ENCODE measurements at places on chromosomes 16 and 17.

DNA sequence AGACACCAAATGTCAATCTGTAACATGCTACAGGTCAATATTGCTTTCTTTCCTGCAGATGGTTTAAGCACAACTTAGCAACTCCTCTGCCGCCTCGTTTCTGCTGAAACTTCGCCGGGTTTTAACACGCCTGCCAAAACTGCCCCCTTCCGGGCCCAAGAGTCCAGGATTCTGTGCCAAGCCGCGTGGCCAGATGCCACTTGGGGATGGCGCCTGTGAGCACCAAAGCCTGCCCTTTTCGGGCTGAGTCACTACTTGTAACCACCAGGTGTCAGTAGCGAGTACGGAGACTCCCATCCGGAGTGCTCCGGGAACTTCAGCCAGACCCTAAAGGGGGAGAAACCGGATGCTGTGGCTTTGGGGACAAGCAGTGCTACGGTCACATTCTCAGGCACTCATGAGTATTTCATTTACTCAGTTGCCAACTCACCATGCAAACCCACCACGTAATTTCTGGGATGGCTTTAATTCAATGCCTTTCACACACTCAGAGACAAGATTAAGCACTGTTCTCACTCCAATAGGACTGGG, 7.8 kb downstream of the PMP22 start:
- peak; percentile 57 for DNase-seq

DNA sequence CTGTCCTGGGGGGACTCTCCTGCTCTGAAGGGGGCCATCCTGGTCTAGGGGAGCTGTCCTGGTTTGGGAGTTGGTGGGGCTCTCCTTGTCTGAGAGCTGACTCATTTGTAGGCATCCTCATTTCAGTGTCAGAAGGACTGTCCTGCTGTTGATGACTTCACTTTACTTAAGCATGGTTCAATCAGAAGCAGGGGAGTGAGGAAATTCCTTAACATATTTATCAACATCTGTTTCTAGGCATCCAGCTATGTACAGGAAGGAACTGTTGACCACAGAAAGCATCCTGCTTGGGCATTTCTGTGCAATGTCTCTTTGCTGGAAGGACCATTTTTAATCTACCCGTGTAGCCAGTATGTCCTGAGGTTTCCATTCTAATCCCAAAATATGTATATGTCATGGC, 502.7 kb upstream of the HSBP1 start:
- no peak for DNase-seq

GRCh38 chr17:65489413-65490155, 71.9 kb downstream of the AXIN2 start:
- no peak for DNase-seq

DNA sequence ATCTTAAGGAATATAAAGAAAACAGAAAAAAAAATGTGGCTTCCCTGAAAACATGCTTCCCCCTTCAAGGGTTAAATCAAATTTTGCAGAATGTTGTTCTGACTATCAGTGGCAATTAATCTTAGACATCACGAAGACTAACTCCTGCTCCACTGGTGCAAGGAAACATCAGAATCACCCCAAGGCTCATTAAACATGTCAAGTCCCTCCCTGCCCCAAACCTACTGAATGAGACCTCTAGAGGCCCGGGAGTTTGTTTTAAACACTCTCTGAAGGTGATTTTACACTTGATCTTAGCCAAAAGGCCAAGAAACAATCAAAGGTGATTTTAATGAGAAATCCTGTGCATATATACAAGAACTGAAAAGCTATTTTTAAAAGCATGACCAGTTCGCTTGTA, 18.3 kb downstream of the PSME3IP1 start:
- no peak for DNase-seq

DNA sequence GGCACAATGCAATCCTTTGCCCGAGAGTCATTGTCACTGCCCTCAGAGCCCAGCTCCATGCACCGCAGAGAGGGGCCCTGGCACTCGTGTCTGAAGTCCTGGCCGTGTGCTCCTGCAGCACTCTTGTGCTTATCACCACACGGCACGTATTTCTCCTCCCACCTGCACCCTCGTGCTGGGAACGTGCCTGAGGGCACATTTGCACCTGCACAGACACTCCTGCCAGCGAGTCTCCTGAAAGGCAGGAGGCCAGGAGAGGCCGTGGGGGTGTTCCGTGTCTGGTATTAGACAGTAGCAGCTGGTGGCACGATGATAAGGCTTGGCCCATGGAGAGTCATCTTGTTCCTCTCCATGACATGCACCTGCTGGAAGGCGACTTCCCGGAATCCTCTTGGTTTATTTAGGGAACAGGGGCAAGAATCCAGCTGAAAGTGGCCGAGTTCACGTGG, 3.4 kb upstream of the ACSF3 start:
- no peak for DNase-seq

- DNase-seq, result no peak
Measured at GRCh38 chr17:73647772-73648542, 3.7 kb upstream of the SDK2 start.

- no peak for DNase-seq
Measured at GRCh38 chr16:49550140-49550539, 176.5 kb downstream of the C16orf78 start.

DNA sequence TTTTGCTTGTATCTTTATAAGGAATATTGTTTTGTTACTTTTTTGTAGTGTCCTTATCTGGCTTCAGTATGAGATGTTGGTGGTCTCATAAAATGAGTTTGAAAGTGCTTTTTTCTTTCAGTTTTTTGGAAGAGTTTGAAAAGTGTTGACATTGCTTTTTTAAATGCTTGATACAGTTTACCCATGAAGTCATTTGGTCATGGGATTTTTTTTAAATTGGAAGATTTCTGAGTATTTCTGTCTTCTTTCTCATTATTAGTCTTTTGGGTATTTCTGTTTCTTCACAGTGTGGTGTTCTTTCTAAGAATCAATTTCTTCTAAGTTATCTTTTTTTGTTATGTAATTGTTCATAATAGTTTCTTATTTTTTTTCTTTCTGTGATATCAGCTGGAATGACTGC, 15.1 kb downstream of the ZNF267 start:
- DNase-seq, result no peak

- no peak for DNase-seq
Measured at GRCh38 chr16:337975-338575, 14.4 kb downstream of the AXIN1 start.

DNA sequence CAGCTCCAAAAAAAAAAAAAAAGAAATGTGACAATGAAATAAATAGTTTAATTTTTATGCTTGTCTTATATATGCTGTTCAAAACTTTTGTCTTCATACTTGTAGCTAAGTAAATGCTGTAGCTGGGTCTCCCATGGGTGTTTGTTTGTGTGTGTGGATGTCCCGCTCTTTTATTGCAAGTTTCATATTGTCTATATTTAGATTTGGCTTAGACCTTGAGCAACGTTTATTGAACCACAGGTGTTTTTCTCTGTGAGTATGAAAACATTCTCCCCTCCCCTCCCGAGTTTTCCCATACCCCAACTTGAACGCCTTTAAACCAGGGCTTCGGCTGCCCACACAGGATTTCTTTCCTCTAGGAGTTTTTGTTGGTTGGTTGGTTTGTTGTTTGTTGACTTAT, 45.2 kb downstream of the MFSD11 start:
- DNase-seq, result no peak
